ENCODE measurements at places on chromosomes 5 and 9.

GRCh38 chr5:107674655-107675054 lies 3.9 kb upstream of the EFNA5 start:
- no peak for DNase-seq

GRCh38 chr5:123790226-123790625 lies 278.2 kb downstream of the CSNK1G3 start:
- DNase-seq = no peak

DNA sequence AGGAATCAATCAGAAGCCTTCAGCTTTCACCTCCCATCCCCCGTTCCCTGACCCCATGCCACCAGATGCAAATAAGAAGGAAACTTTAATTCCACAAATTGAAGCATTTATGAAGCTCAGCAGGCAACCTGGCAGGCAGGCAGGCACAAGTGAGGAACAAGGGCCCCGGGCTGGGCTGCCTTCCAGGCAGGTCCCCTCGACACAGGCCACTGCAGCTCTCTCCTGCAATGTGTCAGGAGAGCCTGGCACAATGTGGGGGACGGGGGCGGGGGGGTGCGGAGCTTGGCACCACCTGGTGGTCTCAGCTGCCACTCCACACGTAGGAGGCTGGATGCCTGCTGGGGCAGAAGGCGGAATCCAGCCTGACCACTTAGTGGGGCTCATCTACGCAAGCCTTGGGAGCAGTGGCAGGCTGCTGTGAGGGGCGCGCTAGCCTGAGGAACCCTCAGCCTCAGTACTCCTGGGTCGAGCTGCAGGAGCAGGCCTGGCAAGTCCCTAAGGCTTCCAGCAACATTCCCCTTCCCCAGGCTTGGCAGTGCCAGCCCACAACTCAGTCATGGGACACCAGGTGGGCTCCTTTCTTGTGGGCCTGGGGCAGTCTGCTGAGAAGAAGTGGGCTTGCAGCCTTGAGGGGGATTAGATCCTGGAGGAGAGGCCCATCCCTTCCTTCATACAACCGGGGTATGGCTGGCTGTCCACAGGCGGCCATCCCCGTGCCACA lies 50.2 kb upstream of the KCNMB1 start:
- peak; percentile 12 for DNase-seq

DNA sequence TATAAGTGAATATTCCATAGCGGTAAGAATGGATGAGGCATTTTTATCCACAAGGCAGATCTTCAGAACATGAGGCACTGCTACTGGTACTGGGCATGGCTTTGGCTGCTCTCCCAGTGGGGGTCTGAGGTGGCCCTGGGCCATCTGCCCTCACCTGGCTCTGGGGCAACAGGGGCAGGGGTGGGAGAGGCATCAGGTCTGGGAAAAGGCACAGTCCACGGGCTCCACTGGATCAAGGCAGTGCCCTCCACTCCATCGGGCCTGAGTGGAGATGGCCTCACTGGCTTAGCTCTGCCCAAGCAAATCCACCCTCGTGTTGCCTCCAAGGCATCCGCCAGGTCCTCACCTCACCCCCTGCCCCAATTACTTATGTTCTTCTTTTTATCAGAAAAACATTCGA lies 10.9 kb upstream of the NKD2 start:
- DNase-seq = no peak

DNA sequence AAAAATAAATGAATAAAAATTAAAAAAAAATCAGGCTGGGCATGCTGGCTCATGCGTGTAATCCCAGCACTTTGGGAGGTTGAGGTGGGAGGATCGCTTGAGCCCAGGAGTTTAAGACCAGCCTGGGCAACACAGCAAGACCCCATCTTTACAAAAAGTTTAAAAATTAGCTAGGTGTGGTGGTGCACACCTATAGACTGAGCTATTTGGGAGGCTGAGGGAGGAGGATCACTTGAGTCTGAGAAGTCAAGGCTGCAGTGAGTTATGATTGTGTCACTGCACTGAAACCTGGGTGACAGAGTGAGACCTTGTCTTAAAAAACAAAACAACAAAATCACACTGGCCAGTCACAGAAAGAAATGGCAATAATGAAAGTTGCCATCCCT lies 3.4 kb upstream of the CNTRL start:
- no peak for DNase-seq

- no peak for DNase-seq
Measured at GRCh38 chr5:6736106-6736505, 22.9 kb downstream of the TENT4A start.

- DNase-seq = no peak
Measured at GRCh38 chr5:143699121-143699520, 112.8 kb upstream of the HMHB1 start.

DNA sequence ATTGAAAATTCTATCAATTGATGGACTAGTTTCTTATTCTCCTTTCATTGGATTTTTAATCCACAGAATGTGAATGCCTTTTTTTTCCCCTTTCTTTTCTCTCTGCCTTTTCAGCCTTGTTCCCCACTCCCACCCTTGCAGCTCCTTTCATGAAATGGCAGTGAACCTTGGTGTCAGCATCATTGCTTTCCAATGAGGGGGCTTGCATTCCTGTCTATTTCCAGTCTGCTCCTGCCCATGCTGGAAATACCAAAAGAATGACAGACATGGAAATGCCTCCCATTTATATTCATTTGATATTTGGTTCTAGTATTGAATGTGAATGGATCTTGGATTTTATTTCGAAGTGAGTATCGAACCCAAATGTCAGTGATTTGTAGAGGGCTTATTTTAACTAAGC lies 162.7 kb upstream of the SGCD start:
- no peak for DNase-seq

- DNase-seq = peak; percentile 16
Measured at GRCh38 chr5:66333192-66333591, 189.1 kb downstream of the SREK1 start.

DNA sequence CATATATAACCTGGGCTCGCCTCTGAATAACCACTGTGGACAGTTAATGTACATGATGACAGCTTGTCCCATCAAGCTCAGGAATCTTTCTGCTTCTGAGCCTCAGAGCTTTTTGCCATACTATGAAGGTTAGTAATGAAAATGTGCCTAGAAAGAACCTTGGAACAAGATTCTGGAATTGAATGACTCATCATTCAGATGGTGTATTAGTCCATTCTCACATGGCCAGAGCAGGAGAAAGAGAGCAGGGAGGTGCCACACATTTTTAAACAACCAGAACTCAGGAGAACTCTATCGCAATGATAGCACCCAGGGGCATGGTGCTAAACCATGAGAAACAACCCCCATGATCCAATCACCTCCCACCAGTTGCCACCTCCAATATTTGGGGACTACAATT lies 542.1 kb downstream of the PRR16 start:
- no peak for DNase-seq

- peak; percentile 31 for DNase-seq
Measured at GRCh38 chr5:83503662-83504061, 32.1 kb downstream of the VCAN start.

- no peak for DNase-seq
Measured at GRCh38 chr5:80161165-80161564, 94.7 kb downstream of the SERINC5 start.
